ENCODE measurements at places on chromosomes 2 and 18. TPM values are rescaled to one million over a fixed set of nuclear protein-coding genes. Genes with fewer than 3 reads are reported as not detected.

LIPG gene
- 23.2 TPM for total RNA-seq

BUB1 gene
- total RNA-seq = 1.4 TPM

SP5 gene
- not detected for total RNA-seq

ZBTB14 gene
- total RNA-seq = 9.2 TPM

TFPI gene
- 1.0 TPM for total RNA-seq

BOLL gene
- not detected for total RNA-seq

G6PC2 gene
- not detected for total RNA-seq

GALR1 gene
- total RNA-seq = not detected

DTNA gene
- 10.7 TPM for total RNA-seq

POMC gene
- 0.07 TPM for total RNA-seq

CPSF3 gene
- total RNA-seq = 66.6 TPM

ALKAL2 gene
- not detected for total RNA-seq

CDK15 gene
- total RNA-seq = not detected

COL5A2 gene
- 9.6 TPM for total RNA-seq

MOB1A gene
- total RNA-seq = 98.9 TPM

ODC1 gene
- 495 TPM for total RNA-seq

TMEM37 gene
- not detected for total RNA-seq

PHLPP1 gene
- total RNA-seq = 6.2 TPM

ZNF396 gene
- total RNA-seq = 1.7 TPM

SCYGR4 gene
- total RNA-seq = not detected

IL36G gene
- total RNA-seq = 2.6 TPM

KIF1A gene
- not detected for total RNA-seq

PAX8 gene
- 1.1 TPM for total RNA-seq
